ENCODE measurements at places on chromosomes 13 and 19.
A peak's percentile ranks its signal among the peaks of the same experiment; 100 is the strongest.

GRCh38 chr13:77896536-77896935 is 22.1 kb downstream of the EDNRB start:
- DNase-seq, result peak; percentile 99

DNA sequence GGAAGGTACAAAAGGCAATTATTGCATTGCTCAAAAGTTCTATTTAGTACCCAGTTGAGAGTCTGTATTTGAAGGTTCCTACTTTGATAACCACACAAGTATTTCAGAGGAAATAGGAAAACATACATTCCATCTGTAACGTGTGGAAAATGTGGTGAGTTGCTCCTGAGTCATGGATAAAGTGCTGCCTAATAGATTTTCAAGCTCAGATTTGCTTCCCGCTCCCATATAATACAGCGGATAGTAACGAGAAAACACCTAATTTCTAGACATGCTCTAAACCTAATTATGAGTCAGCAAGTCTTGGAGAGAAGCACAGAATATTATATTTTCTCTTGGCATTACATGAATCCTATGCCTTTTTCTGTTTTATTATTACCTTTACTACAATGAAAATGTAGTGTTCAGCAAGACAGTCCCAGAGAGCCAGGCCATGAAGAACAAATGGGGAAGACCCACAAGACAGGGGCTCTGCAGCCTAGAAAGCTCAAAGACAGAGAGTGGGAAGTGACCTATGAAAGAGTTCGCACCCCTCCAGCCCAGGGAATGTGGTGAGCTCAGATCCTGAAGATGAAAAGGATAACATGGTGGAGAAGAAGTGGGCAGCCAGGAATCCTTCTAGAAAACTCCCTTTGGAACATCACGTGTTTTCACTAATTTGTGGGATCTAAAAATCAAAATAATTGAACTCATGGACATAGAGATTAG is 116.1 kb downstream of the STARD13 start:
- DNase-seq, result peak; percentile 90

GRCh38 chr19:7260161-7260560 is 34.1 kb downstream of the INSR start:
- DNase-seq, result no peak

DNA sequence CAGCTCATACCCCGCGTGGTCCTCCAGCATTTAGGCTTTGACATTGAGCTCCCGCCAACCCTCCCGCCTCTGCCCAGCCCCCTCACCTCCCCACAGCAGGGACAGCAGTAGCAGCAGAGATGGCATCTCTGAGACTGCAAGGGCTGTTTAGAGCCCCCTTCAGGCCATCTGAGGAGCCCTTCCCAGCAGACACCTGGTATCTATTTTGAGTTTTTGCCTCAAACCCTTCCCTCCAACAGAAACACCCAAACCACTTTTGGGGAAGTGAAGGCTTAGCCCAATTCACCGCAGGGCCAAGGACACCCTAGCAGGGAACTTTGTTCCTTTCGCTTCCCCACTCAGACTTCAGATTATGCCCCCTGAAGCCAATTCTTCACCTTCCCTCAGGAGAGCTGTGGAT is 6.3 kb upstream of the ZNF175 start:
- DNase-seq, result no peak

- DNase-seq, result no peak
Measured at GRCh38 chr13:113915012-113915763, 51.3 kb upstream of the GAS6 start.
